Foreskin keratinocyte (primary cell): ENCODE measurements at places on chromosomes 2 and 18. TPM values are rescaled to one million over a fixed set of nuclear protein-coding genes. Genes with fewer than 3 reads are reported as not detected.

Gene AP1S3
- total RNA-seq = 19.2 and 30.9 TPM in 2 replicates

Gene AFF3
- not detected in 2 replicates for total RNA-seq

Gene OXER1
- 0.07 TPM in 1 of 2 replicates, not detected in the other for total RNA-seq

Gene FASTKD2
- 40.2 and 44.3 TPM in 2 replicates for total RNA-seq

Gene PRR30
- not detected in 2 replicates for total RNA-seq

Gene AKAIN1
- total RNA-seq = not detected in 2 replicates

Gene TMEM37
- 0.21 TPM in 1 of 2 replicates, not detected in the other for total RNA-seq

Gene FARP2
- 34.0 and 34.3 TPM in 2 replicates for total RNA-seq

Gene GKN1
- total RNA-seq = 0.41 TPM in 1 of 2 replicates, not detected in the other

Gene UBE2E3
- total RNA-seq = 61.3 and 72.3 TPM in 2 replicates

Gene PKDCC
- not detected in 2 replicates for total RNA-seq

Gene CCDC85A
- 0.03 and 0.04 TPM in 2 replicates for total RNA-seq

Gene SULT1C4
- not detected in 2 replicates for total RNA-seq

Gene TUBB8B
- 0.27 and 0.67 TPM in 2 replicates for total RNA-seq

Gene CDKL4
- not detected in 2 replicates for total RNA-seq

Gene FBXO15
- total RNA-seq = 0.51 and 0.56 TPM in 2 replicates

Gene C1GALT1C1L
- total RNA-seq = 0.11 TPM in 1 of 2 replicates, not detected in the other

Gene CYS1
- 0.11 and 0.20 TPM in 2 replicates for total RNA-seq

Gene MAPK4
- total RNA-seq = not detected in 2 replicates

Gene MEIS1
- 9.0 and 9.2 TPM in 2 replicates for total RNA-seq

Gene PNPT1
- 36.4 and 38.4 TPM in 2 replicates for total RNA-seq

Gene TEKT4
- not detected in 2 replicates for total RNA-seq

Gene IL1F10
- total RNA-seq = not detected in 2 replicates

Gene CFAP221
- not detected in 2 replicates for total RNA-seq

Gene USP40
- total RNA-seq = 35.8 and 46.1 TPM in 2 replicates

Gene SPR
- total RNA-seq = 28.2 and 29.0 TPM in 2 replicates

Gene TMEM17
- 2.3 and 2.5 TPM in 2 replicates for total RNA-seq

Gene ALPG
- not detected in 2 replicates for total RNA-seq

Gene PLEKHM3
- 3.6 and 5.3 TPM in 2 replicates for total RNA-seq

Gene GKN2
- total RNA-seq = not detected in 2 replicates

Gene RPL37A
- total RNA-seq = 3,814 and 4,088 TPM in 2 replicates

Gene ZNF519
- 3.2 and 4.1 TPM in 2 replicates for total RNA-seq

Gene CRYBA2
- total RNA-seq = not detected in 2 replicates

Gene SRD5A2
- total RNA-seq = not detected in 2 replicates

Gene SERPINB13
- 5.9 and 6.0 TPM in 2 replicates for total RNA-seq

Gene TACR1
- not detected in 2 replicates for total RNA-seq

Gene SLC19A3
- total RNA-seq = 0.14 and 0.21 TPM in 2 replicates

Gene C2orf80
- total RNA-seq = not detected in 2 replicates

Gene NEURL3
- not detected in 2 replicates for total RNA-seq

Gene LYPD6B
- total RNA-seq = 5.2 and 7.7 TPM in 2 replicates

Gene REEP1
- total RNA-seq = 0.11 and 0.14 TPM in 2 replicates

Gene CRYGC
- total RNA-seq = not detected in 2 replicates

Gene VIT
- not detected in 2 replicates for total RNA-seq

Gene TSGA10
- total RNA-seq = 3.0 and 4.1 TPM in 2 replicates

Gene LGALSL
- total RNA-seq = 14.7 and 21.1 TPM in 2 replicates

Gene GALNT5
- 10.2 and 14.4 TPM in 2 replicates for total RNA-seq

Gene TNFRSF11A
- 0.63 and 1.1 TPM in 2 replicates for total RNA-seq

Gene STK39
- total RNA-seq = 28.8 and 29.7 TPM in 2 replicates

Gene CXCR1
- total RNA-seq = 0.28 and 0.41 TPM in 2 replicates
